ENCODE measurements at places on chromosomes 7 and 10.

GRCh38 chr7:95596198-95597063, at the start of gene PDK4:
Gene PDK4, minus strand, starts transcription at chr7:95596516. Its CDS starts 223 bp downstream, at chr7:95596293.
- peak; percentile 40 for DNase-seq

- DNase-seq, result no peak
These were observed 25.3 kb downstream of the PDIA4 start for GRCh38 chr7:149003018-149003417.

GRCh38 chr10:4758256-4758655, 67.8 kb upstream of the AKR1E2 start:
- DNase-seq, result no peak

DNA sequence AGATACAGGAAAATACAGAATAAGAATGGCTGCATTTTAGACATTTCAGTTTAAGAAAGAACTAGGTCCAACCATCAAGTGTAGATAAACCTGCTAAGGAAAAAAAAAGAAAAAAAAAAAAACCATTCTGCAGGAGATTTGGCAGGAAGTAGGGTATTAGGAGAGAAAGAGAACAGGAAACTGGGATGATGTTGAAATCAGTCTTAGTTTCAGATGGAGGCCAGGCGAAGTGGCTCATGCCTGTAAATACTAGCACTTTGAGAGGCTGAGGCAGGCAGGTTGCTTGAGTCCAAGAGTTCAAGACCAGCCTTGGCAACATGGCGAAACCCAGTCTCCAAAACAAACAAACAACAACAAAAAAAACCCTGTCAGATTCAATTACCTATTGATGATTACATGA, 120.2 kb downstream of the RAB11FIP2 start:
- no peak for DNase-seq

GRCh38 chr10:20877986-20878983, 18.8 kb downstream of the NEBL start:
- DNase-seq, result no peak

DNA sequence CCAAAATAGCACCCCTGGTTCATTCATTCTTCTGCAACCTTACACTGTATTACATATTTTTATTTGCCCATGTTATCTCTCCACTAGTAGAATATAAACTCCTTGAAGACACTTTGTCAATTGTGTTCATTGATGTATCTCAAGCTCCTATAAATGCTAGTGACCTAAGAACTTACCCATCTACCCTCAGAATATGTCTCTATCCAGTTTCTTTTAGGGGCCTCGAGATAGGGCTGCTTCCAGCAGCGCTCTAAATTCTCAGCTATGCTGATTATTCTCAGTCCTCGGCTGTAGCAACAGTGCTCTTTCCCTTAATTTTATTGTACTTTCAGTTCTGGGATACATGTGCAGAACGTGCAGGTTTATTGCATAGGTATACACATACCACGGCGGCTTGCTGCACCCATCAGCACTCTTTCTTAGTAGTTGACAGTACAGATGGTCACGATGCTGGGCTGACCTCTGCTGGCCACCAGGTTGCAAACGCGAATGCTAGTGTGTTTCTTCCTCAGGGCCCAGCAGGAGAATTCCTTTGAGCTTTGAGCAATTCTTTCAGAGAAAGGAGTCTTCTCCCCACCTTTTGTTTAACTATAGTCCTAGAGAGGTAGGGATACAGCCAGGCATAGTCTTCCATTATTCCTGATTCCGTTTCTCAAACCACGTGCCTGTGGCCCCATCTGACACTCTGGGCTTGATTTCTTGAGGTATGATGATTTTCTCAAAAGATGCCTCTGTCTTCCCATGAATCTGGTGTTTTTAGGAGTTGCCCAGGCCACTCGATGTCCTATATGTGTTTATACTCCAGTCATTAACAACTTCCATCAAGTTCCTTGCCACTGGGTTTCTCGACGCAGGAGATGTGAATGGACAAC, 49.1 kb upstream of the CDC14C start:
- no peak for DNase-seq

DNA sequence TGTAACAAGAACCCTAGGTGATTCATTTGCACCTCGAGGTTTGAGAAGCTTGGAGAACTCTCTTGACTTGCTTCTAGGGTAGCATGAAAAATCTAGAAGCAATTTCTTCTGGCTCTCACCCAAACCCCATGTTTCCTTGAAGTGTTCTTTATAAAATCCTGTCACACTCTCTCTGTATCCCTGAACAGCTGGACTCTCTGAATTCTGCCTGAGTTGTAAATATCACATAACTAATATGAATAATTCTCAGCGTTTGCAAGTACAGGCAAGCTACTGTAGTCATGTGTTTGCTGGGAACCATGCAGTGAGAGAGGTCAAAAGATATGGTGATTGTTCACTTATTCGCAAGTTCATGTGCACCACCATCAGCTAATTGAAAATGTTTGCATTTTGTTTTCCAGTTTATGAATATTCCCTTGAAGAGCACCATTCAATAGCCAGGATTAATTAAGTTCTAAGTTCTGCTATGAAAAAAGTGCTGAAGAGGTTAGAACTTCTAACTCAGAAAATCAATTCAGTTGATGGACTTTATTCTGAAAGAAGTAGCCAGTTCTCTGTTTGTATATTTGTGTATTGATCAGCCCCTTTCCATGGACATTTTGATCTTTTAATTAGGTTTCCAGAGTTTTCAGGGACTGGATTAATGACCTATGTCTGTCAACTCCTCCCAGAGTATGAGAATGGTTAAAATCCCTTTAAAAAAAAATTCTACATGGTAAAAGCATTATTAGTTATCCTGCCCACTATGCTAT, 243.0 kb downstream of the PLXDC2 start:
- no peak for DNase-seq

GRCh38 chr7:150365673-150366398, 2.8 kb upstream of the REPIN1 start:
- DNase-seq, result no peak

GRCh38 chr7:44145969-44146911, 5.1 kb upstream of the MYL7 start:
- no peak for DNase-seq

DNA sequence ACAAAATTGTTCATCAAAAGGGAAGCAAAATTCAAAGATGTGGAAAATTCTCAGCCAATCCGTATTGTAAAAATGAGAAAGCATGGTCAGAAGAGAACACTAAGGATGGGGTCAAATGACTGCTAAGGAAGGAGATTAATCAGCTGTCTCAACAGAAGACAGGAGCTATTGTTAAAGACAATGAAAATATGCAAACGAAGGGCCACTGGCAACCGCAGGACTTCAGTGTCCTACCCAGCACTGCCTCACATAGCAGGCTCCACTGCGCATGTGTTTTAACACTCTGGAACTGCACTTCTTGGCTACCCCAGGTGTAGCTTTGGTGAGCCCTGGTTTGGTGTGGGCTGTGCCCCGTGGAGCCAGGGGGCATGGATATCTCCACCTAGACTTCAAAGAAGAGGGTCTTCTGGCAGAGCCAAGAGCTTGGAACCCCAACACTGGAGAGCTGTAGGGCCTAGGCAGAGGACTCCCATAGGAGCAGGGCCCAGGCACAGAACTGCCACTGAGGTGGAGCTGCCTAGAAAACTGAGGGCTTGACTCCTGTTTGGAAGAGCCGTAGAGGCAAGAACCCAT, 176.2 kb upstream of the GDF10 start:
- no peak for DNase-seq

DNA sequence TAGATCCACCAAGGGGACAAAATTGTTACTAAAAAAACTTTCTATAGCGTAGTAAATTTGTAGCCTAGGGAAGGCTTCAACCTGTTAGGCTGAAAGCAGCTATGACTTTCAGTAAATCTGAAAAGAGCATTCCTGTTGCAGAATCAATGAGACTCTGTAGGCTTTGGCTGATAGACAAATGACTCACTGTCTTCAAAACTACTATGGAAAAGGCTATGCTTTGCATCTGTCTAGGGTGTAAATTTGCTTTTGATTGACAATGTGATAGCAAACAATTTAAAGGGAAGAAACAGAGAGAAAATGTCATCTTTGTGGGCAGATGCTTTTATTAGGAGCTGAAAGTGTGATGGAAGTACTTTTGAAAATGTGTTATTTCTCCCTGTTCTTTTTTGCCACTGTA, 60.6 kb downstream of the ARL5B start:
- no peak for DNase-seq

GRCh38 chr10:48414778-48415177, 108.3 kb downstream of the MAPK8 start:
- DNase-seq, result no peak

DNA sequence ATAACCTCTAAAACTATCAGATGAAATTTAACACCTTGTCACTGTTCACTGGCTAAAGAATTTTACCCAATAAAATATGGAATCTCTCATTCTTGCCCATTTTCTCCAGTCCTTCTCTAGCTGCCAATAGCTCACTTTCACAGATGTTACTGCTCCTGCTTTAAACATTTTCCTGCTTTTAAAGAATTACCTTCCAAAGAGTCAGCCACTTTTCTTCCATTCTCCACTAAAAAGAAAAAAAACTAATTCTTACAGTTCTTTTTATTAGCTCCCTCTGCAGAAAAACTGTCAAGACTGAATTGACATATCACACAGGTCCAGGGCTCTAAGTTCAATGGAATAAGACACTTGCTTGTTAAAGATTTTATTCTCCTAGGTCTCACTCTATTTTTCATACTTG, 114.8 kb downstream of the SFMBT2 start:
- DNase-seq, result no peak

- no peak for DNase-seq
These were observed 89.5 kb downstream of the THSD7A start for GRCh38 chr7:11742496-11742895.

GRCh38 chr10:17512341-17513001, 58.1 kb upstream of the ST8SIA6 start:
- DNase-seq, result no peak

All from NCI-H2171 treated with DMSO at 0.1 percent for 48 hours (cell line).